SK-N-DZ (cell line): ENCODE measurements at places on chromosomes 5 and 9.

- DNase-seq = no peak
Observed at GRCh38 chr5:74575741-74576538, 64.6 kb downstream of the ENC1 start.

DNA sequence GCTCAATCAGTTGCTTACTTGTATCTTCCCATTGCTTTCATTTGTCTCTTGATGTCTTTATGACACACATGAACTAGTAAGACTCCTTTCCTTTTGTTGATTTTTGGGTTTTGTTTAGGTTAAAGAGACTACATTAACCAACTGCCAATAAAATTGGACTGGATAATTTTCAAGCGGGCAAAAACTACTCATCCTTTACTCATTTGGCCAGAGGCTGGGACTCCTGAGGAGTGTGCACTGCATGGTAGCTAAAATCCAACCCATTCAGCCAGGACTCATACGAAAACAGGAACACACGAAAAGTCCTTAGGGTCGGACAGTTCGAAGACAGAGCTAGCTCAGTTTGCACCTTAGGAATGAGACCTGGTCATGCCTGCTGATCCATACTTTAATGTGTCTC is 6.0 kb downstream of the SLC46A2 start:
- no peak for DNase-seq

DNA sequence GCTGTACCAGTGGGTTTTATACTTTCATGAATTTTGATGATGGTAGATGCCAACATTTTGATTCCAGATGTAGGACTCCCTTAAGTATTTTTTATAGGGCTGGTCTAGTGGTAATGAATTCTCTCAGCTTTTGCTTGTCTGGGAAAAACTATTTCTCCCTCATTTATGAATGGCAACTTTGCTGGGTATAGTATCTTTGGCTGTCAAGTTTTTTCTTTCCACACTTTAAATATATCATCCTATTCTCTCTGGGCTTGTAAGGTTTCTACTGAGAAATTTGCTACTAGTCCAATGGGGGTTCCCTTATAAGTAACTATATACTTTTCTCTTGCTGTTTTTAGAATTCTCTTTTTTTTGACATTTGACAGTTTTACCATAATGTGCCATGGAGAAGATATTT is 629.3 kb downstream of the NR2F1-AS1 start:
- DNase-seq = no peak

DNA sequence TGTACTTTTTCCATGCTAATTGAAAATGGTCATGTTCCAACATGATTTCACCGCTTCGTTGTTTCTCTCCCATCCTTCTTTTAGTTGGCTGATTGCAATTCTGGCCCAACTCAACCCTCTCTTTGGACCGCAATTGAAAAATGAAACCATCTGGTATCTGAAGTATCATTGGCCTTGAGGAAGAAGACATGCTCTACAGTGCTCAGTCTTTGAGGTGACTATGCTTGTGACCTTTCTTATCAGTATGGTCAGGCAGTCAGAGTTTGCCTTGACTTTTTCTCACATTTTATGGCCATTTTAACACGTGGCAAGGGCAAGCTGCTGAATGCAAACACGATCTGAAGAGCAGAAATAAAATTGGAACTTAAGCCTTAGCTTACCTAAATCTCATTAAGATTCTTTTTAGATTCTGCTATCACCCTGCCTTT is 36.0 kb upstream of the CREBRF start:
- DNase-seq = no peak

DNA sequence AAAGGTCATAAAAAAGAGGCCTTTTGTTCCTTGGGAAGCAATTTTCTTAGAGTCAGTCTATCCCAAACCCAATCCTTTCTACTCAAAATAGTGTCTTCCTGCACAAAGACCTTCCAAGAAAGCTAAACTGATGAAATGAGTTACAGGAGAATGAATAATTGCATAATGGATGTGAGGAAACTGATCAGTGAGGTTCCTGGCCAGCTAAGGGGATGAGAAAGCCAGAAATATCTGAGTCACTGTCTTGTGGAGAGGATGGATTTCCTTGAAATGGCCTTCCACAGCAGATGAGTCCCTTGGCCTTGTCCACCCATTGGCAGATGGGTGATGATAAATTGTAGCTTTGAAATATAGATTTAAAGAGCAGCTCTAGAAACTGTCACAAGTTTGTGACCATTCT is 756.1 kb downstream of the DNAH5 start:
- no peak for DNase-seq

GRCh38 chr9:72428329-72428728 is 63.3 kb upstream of the ZFAND5 start:
- no peak for DNase-seq

- no peak for DNase-seq
Observed at GRCh38 chr5:35023391-35024178, 24.2 kb downstream of the AGXT2 start.

- no peak for DNase-seq
Observed at GRCh38 chr5:1055896-1056610, 47.5 kb downstream of the NKD2 start.

DNA sequence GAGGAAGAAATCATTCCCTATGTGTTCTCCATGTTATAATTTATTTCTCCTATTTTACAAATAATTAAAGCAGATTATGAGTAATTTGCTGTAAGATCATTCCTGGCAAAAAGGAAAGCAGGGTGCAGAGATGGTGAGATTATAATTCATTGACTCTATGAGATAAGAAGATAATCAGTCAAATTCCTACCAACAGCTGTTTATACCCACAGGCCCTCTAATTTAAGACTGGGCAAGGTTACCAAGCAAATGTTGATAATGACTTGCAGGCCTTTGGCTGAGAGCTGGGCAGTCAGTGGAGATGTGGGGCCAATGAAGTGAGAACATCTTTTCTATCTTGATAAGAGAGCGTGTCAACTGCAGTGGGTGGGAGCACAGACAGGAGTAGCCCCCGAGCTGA is 222.7 kb downstream of the ICE1 start:
- DNase-seq = no peak

- no peak for DNase-seq
Observed at GRCh38 chr5:33612386-33612785, 171.6 kb downstream of the TARS1 start.

- no peak for DNase-seq
Observed at GRCh38 chr5:135271533-135272310, 127.3 kb downstream of the MACROH2A1 start.

- peak; percentile 77 for DNase-seq
Observed at GRCh38 chr5:103224118-103224893, 34.3 kb upstream of the MACIR start.

DNA sequence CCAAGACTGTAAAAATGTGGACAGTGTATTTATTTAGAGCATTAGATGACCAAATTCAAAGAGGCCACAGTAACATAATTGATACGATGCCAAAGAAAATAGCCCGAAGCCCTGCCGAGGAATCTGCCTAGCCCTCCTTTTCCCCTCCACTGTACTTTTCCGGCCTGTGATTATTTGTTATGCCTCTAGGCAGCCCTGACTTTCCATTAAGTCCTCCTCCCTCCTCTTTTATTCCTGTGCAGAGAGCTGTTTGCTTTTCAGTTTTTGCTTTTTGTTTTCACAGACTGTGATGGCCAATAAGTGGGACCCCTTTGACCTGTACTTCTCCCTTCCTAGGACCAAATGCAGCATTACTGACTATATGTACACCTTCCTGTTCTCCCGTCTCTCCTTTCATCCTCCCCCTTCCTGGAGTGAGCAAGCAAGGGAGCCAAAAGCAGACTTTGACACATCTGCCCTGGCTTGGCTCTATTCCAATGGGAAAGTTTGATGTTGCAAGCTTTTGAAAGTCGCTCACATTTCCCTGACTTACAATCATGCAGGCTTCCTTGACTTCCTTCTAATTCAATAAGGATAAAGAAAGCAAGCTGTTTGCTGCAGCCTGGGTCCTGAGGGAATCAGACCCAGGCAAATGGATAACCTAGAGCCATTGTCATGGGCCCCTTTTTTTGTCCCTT is 76.1 kb downstream of the NREP start:
- DNase-seq = peak; percentile 35

DNA sequence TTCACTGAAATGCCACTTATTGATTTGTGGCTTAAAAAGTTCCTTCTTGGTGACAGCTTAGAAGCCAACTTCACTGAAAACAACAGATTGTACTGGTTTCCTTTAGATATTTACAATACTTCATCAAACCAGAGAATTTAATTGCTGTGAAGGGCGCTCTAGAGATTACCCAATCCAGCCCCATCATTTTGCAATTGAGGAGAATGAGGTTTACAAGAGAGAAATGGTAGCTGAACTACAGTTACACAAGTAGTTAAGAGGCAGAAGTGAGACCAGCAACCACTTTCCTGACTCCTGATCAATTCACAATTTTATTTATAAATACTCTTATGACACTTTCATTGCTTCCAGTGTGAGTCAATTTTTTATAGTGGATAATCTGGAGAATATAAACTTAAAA is 103.5 kb upstream of the APC start:
- no peak for DNase-seq

DNA sequence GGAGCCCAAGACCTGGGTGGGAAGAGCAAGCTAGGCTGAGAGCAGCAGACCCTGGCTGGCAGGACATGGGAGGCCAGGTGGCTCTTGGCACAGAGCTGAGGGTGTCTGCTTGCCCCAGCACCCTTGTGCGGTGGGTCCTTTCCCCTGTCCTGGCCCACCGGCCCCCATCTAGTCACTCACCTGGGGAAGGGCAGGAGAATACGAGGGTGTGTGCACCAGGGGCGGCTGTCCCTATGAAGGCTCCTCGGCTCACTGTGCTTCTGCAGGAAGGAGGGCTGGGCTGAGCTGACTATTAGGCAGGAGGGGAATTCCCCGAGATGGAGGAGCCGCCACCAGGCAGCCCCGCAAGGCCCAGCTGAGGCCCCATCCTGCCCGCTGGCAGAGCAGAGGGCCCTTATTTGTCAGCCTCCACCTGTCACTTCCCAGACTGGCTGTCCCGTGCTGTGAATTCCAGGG is 6.1 kb upstream of the TNIP1 start:
- DNase-seq = no peak

GRCh38 chr5:23655674-23656073 is 148.3 kb downstream of the PRDM9 start:
- no peak for DNase-seq

- peak; percentile 78 for DNase-seq
Observed at GRCh38 chr9:130193531-130194377, 21.6 kb downstream of the NCS1 start.

- no peak for DNase-seq
Observed at GRCh38 chr5:58486290-58486689, 4.9 kb upstream of the GAPT start.

DNA sequence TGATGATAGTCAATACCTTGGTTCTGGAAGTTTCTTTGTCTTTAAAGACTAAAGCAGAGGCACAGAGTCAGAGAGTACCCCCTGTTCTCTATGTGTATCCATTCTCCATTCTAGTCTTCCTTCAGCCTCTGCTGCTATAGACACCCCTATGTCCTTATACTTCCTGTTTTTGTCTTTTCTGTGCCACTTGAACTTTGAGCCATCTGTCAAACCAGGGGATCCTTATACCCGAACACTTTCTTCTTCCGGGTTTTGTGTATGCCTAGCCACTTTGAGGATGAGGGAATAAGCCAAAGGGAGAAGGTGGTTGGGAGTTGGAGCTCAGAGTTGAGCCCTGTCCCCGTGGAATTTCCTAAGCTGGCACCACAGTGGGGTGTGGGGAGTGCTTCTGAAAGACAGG is 61.1 kb upstream of the IL6ST start:
- DNase-seq = no peak

DNA sequence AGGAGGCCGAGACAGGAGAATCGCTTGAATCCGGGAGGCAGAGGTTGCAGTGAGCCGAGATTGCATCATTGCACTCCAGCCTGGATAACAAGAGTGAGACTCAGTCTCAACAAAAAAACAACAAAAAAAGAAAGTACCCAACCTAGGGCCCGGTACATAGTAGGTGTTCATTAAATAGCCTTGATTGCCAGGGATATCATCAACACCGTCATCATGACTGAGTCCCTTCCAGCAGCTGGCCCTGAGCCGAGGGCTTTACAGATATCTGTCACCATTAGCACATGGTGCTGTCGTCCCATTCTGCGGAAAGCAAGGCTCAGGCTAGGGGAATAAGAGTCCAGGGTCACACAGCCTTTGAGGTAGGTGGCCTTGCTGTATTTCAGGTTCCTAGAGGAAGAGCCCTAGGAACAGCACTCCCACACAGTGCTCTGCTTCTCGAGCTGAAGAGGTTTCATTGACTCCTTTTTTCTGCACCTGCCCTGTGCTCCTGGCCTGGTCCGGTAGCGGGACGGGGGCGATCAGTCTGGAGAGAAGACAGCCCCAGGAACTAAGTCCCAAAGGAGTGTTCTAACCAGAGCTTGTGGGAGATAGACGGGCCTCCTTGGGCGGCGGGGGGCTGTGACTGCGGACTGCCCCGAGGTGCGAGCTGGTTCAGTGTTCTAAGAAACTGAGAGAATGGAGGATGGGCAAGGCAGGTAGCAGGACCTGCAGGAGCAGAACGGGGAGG is 48.2 kb downstream of the CXXC5 start:
- DNase-seq = no peak

- DNase-seq = no peak
Observed at GRCh38 chr9:5515261-5515650, 4.9 kb downstream of the PDCD1LG2 start.

DNA sequence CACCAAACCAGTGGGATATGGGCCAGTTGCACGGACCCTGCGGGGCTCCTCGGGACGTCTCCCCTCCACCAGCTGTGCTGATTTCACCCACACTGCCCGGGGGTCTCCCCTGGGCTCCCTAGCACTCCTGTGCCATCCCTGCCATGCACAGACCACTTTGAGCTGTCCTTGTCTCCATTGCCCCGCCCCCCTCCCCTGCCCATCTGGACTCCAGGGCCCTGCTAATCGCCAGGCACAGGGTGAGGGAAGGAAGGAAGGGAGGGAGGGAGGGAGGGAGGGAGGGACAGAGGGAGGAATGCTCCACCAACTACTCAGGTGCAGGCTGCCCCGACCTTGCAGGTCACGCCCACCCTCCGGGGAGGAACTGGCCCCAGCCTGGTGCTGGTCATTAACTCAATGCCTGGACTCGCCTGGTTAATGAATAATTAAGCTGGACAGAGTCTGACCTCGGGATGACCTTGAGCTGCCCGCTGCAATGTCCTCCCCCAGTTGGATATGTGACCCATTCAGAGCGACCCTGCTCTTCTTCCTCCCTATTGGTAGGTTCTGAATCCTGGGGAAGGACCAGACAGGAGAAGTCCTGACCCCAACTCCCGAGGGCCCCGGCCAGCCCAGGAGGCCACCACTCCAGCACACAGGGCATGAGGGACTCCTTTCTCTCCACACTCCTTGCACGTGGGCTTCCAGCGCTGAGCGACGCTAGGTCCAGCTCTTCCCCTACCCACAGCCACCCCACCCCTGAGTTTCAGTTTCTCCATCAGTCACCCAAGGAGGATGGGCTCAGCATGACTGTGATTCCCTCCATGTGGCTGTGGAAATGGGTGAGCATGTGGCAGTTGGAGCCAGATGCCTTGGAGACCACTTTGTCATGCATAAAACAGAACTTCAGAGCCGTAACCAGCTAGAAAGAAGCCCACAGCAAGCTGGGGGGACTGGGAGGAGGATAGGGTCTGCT is 62.1 kb downstream of the C9orf50 start:
- DNase-seq = no peak

- no peak for DNase-seq
Observed at GRCh38 chr5:6659941-6660684, 26.9 kb downstream of the SRD5A1 start.

GRCh38 chr9:133368249-133368881 is 7.5 kb downstream of the SURF4 start:
- no peak for DNase-seq

- DNase-seq = peak; percentile 76
Observed at GRCh38 chr9:130368631-130369103, 76.1 kb upstream of the ASS1 start.
